ENCODE measurements at places on chromosomes 2 and 18.

- DNase-seq, result no peak
These were observed 318.7 kb downstream of the GBX2 start for GRCh38 chr2:235849489-235849888.

- no peak for DNase-seq
These were observed 119.2 kb upstream of the FHL2 start for GRCh38 chr2:105517814-105518705.

DNA sequence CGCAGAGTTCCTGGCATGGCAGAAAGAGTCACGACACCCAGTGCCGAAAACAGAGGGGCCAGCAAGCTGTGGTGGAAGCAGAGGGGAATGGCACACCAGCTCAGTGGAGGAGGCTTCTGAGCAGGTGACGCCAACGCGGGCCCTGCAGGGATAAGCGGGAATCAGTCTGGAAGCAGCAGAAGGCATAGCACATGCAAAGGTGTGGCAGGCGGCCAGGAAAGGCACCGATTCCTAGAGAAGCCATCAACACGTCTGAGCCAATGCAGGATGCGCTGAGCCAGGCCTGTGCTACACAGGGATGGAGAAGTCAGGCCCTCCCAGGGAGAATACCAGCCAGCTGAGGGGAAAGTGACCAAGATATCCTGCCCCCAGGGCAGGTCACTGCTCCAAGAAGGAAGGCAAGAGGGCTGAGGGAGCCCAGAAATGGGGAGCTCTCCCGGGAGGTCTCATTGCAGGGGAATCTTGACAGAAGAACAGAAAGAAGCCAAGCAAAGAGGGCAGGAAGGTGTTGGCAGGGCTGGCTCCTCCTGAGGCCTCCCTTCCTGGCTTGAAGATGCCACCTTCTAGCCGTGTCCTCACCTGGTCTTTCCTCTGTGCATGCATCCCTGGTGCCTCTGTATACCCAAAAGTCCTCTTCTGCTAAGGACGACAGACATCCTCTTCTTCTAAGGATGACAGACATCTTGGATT, 16.3 kb downstream of the TEX51 start:
- no peak for DNase-seq

- DNase-seq, result no peak
These were observed 30.2 kb upstream of the DOCK10 start for GRCh38 chr2:225072444-225072843.

- no peak for DNase-seq
These were observed 159.0 kb upstream of the CCDC195 start for GRCh38 chr2:224875153-224875552.

GRCh38 chr18:54692463-54692862, 101.4 kb downstream of the DYNAP start:
- no peak for DNase-seq

- DNase-seq, result no peak
These were observed 225.0 kb downstream of the LDLRAD4 start for GRCh38 chr18:13443552-13443951.

DNA sequence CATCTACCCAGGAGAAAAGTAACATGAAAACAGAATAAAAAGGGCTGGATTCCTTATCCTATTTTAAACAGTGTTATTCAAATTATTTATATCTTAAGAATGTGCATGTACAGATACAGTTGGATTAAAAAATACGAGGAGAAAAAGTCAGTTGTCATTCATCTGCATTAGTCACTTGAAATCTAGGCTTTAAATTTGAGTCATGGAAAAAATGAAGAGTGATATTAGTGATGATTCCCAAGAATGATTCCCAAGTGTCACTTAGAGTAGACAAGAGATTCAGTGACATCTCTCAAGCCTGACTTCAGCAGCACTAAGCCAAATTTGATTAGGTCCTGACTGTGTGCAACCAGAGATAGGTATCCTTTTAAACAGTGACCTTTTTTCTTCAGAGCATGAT, 394.2 kb downstream of the IRS1 start:
- no peak for DNase-seq

- DNase-seq, result no peak
These were observed 198.5 kb upstream of the GALNT5 start for GRCh38 chr2:157059036-157059435.

DNA sequence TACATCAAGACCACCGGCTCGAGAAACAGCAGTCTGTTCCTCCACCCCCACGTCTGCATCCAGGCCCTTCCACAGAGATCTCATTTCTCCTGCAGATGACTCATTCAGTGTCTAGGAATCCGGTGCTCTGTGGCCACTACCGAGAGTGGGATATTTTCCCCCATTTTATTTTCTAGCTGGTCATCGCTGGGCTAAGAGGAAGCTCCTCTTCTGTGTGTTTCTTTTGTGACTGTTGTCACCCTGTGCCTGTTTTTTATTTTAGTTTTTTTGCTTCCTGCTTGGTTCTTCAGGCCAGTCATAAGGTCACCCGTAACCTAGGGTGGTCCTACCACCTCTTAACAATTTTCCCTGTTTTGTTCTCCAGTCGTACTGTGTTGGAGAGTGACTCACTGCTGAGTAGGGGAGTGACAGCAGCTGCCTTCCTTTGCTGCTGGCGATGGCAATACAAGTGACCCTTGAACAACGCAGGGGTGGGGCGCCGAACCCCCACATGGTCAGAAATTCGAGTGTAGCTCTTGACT, 6.7 kb downstream of the RAMP1 start:
- peak; percentile 72 for DNase-seq

GRCh38 chr18:3816610-3817363, 366.8 kb downstream of the TGIF1 start:
- DNase-seq, result peak; percentile 95

DNA sequence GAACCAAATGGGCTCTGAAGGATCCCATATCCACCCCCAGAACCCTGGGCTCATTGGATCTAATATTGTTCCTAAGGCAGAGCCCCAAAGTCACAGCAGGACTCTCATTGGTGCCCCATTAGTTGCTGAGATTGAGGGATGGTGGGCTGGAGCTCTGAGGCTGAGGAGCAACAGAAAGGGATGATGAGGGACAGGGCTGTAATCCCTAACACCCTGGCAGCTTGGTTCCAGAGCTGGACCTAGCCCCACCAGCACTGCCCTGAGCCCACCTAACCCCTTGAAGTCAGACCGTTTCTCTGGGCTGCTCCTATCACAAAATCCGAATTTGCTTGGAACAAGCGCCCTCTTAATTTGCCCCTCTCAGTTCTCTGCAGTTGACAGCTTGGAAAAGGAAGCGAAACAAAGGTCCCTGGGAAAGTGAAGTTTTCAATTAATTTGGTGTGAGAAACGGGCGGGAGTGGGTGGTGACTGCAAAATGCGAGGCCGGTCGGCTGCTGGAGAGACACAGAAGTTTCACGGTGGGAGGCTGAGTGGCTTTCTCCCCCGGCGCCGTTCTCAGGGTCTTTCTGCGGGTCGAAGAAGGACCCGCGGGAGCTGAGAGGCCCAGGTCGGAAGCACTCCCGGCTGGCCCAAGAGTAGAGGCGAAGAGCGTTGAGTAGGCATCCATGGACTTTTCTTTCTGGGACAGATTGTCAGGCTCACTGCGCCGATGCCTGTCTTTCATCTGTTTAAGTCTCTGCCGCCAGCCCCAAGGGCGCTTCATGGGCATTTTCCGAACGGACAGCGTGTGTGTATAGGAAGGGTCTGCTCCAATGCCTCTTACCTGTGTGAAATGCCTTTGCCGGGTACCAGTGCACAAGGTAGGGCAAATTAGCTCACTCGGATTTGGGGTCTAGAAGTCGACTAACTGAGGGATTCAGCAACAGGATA, 927 bp upstream of the HOXD13 start:
- no peak for DNase-seq

DNA sequence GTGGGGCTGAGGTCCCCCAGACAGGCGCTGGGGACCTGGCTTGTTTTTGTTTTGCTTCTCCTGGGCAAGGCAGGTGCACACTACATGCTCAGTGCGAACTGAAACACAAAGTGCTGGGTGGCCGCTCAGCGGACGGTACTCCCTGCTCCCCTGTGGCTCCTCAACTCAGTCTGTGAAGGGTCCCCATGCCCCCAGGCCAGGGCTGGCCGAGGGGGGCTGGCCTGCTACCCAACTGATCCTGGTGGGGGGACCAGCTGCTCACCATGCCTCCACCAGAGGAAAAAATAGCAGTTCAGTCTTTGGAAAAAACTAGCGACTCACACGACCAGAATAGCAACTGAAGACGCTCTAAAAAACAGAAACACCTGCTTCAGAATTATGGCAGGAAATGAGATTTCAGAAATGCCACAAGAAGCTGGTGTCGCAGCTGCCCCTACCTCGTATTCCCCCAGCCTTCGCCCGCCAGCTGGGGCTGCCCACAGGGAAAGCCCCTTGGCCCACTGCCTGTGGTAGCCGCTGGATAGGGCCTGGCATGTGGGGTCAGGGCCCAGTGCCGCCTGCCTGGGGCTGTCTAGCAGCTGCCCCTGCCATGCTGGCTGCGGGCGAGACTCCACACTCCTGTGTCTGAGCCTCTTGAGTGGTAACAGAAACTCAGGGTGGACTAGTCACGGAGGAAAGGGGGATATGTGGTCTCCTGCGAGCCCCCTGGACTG, 43.7 kb downstream of the MEX3C start:
- DNase-seq, result no peak

GRCh38 chr2:8133913-8134472, 547.9 kb upstream of the ID2 start:
- no peak for DNase-seq

- no peak for DNase-seq
These were observed 689.6 kb upstream of the HS6ST1 start for GRCh38 chr2:129008055-129008880.

DNA sequence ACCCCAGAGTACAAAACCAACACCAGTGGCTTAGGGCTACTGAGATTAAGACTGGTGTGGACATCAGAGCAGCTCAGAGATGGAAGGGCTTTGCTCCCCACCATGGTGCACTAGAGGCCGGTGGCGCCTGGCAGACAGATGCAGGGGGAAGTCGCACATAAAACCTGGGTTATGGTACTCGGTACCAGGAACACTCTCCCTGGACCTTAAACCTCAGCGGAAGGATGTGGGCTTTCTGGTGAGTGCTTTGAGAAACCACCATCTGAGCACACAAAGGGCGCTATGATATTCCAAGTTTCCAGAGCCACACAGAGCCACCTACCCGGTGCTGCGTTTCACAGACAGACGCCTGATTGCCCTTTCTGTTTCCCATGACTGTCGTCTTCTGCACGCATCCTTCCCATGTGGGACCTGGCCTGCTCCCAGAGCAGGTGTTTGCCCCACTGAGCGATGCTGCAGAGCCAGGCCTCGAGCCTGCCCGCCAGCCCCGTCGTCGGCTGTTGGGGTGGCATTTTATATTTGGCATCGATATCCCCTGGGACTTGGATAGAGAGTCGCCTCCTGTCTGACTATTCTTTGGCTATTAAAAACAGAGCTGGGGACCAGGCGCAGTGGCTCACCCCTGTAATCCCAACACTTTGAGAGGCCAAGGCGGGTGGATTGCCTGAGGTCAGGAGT, 89.5 kb upstream of the ODC1 start:
- DNase-seq, result no peak

GRCh38 chr2:74235041-74235440, 36.6 kb downstream of the MTHFD2 start:
- DNase-seq, result no peak

- DNase-seq, result no peak
These were observed 170.5 kb downstream of the TGIF1 start for GRCh38 chr18:3620146-3621119.

DNA sequence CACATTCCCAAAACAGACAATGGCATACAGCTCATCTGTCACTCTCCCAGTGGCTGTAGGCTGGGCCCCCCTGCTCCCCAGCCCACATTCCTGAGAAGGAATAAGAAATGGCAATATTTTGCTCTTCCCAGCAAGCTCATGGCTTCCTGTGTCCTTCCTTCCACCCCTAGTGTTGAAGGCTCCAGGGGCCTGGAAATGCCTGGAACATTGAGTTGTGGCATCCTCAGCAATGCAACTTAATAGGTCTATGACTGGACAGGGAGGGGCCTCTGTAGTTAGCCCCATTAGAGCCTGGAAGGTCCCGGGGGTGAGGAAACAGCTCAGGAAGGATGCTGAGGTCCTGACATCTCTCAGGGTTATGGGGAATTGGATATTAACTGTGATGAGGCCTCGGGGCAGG, 3.3 kb downstream of the KIF3C start:
- peak; percentile 36 for DNase-seq

DNA sequence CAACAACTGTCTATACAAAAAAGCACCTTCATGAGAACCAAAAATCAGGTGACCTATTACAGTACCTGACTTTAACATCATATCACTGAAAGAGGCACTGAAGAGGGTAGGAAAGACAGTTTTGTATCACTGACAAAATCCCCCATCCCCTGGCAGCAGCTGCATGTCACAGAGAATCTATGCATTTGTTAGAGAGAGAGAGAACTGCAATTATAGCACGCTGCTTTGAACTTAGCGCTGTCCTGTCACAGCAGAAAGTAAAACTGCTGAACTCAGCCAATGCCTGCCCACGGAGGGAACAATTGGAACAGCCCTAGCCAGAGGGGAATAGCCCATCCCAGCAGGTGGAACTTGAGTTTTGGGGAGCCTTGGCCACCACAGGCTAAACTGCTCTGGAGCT, 75.1 kb upstream of the NOL4 start:
- DNase-seq, result no peak

DNA sequence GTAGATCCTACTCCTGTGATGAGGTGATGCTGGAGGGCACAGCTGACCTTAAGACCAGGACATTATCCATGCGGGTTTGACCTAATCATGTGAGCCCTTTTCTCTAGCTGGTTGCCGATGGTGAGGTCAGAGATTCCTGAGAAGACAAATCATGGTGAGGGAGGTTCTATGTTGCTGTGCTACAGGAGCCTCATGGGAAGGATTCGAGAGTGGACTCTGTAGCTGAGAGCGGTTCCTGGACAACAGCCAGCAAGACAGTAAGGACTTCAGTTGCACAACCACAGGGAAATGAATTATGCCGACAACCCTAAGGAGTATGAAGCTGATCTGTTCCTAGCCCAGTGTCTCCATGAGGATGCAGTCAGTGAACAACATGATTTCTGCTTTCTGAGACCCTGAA, 80.4 kb downstream of the EPB41L3 start:
- DNase-seq, result no peak

GRCh38 chr2:174544156-174544555, 53.4 kb downstream of the WIPF1 start:
- DNase-seq, result no peak

- no peak for DNase-seq
These were observed 23.3 kb downstream of the ERCC3 start for GRCh38 chr2:127270663-127271062.

DNA sequence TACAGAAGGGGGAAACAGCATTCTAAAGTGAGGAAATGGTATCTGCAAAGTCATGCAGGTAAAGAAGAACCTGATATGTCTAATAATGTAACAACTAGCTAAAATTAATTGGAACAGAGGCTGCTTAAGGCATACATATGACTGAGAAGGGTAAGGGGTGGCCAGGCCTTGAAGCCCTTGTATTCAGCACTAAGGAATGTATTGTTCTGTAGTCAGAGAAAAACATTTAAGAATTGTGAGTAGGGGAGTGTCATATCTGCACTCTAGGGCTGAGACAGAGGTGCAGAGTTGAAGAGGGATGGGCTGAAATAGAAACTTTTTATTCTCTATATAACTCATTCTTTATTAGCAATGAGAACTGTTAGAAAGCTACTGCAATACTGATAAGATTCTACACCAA, 145.5 kb upstream of the CHAC2 start:
- no peak for DNase-seq
